Kidney glomerular epithelial cell (primary cell): ENCODE measurements at places on chromosomes 5 and 9.

DNA sequence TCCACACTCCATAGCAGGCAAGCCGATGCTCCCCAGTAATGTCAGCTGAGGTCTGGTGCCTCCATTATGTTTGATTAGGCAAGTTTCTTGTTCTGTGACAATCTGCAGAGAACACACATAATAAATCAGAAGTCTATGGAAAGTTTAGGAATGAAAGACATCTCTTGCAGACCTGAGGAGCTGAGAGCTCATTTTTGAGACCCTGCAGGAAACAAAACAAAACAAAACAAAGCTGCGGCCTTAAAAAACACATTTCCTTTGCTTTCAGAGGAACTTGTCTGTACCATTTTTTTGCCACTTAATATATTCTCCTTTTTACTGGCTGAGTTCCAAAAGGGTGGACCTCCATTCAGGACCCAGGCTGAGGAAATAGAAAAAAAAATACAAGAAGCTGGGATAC lies 481.2 kb upstream of the DMAC1 start:
- DNase-seq, result no peak

DNA sequence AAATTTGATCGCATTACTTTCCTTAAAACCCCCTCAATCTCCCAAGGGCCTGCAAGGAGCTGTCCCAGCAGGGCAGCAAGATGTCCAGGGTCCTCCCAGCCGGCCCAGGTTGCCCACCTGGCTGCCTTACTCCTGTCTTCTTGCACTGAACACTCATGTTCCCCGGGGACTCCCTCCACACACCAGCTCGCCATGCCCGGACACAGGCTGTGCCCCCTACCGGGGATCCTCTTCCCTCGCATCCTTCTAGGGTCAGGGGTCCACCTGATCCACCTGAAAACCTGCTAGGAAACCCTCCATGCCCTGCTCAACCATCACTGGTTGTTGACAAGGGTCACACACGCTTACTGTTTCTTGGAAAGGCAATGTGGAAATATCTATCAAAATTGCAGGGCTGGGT lies 172.0 kb upstream of the MSX2 start:
- no peak for DNase-seq

- DNase-seq, result no peak
Measured at GRCh38 chr9:3124001-3124400, 280.1 kb upstream of the PUM3 start.

- peak; percentile 44 for DNase-seq
Measured at GRCh38 chr5:32173267-32174010, 680 bp downstream of the GOLPH3 start.

GRCh38 chr5:61704289-61704688 lies 372.2 kb downstream of the ZSWIM6 start:
- DNase-seq, result no peak

GRCh38 chr9:89873801-89874200 lies 269.0 kb downstream of the GADD45G start:
- DNase-seq, result no peak

GRCh38 chr5:147803926-147804325 lies 21.4 kb upstream of the JAKMIP2 start:
- DNase-seq, result no peak

DNA sequence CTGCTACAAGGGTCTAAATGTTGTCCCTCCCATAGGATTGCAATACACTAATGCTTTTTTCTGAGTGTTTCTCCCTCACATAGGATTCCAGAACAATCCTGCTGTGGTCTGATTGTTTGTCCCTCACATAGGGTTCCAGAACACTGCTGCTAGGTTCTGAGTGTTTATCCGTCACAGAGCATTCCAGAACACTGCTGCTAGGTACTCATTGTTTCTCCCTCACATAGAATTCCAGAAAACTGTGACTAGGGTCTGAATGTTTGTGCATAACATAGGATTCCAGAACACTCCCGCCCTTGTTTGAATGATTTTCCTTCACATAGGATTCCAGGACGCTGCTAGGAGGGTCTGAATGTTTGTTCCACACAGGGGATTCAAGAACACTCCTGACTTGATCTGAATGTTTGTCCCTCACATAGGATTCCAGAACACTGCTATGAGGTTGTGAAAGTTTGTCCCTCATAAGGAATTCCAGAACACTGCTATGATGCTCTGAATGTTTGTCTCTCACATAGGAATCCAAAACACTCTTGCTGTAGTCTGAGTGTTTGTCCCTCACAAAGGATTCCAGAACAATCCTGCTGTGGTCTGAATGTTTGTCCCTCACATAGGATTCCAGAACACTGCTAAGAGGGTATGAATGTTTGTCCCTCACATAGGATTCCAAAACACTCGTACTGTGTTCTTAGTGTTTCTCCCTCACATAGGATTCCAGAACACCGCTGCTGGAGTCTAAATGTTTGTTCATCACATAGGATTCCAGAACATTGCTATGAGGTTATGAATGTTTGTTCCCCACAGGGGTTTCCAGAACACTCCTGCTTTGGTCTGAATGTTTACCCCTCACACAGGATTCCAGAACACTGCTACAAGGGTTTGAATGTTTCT lies 213.5 kb downstream of the FOXD4L6 start:
- no peak for DNase-seq

- no peak for DNase-seq
Measured at GRCh38 chr5:14700478-14701436, 36.2 kb downstream of the OTULIN start.

DNA sequence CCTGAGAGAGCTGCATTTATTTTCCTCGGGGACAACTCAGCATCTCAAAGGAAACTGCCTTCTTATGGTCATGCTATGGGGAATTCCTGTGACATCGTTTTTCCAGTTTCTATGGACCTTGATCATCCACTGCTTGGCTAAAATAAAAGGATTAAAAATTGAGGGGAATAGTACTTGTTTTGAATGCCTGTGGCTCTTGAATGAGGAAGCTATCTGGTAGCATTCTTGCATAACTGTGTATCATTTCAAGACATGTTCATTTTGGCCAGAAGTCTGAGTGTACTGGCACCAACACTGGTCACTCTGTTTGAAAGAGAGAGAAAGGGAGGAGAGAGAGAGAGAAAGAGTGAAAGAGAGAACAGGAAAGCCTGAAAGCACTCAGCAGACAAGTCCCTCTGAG lies 116.7 kb downstream of the DOCK2 start:
- DNase-seq, result no peak

- DNase-seq, result peak; percentile 21
Measured at GRCh38 chr5:57327561-57328367, 153.9 kb downstream of the GPBP1 start.

DNA sequence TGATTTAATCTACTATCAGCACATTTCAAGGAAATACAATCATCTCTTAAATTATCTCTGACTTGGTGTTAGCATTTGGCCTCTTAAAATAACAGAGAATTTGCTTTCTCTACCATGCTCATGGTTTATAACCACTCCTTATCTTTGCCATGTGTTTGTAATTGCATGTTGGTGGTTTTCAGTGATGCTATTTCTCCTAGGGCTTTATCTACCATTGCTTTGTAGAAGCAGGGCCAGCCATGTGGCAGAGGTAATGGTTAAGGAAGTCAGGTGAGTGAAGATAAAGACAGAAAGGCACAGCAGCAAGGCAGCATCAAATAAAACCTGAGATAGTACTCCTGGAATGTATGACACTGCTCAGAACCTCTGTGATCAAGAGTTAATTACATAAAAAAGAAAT lies 206.2 kb downstream of the FER start:
- no peak for DNase-seq

DNA sequence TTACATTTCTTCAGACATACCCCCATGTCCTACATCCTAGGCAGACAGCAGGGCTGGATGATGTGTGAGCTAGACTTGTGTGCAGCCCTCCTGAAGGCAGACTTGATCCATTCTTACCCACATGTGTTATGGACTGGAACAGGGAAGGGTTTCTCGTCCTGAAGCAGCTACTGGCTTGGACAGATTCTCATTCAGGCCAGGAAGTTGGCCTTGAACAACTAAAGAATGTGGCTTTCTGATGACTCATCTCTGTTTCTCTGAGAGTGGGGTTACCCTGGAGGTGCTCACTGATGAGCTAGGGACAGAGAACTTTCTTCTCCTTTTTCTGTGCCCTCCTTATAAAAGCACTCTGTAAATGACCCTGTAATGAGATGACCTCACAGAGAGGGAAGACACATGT lies 246.5 kb downstream of the PCSK5 start:
- DNase-seq, result peak; percentile 51

DNA sequence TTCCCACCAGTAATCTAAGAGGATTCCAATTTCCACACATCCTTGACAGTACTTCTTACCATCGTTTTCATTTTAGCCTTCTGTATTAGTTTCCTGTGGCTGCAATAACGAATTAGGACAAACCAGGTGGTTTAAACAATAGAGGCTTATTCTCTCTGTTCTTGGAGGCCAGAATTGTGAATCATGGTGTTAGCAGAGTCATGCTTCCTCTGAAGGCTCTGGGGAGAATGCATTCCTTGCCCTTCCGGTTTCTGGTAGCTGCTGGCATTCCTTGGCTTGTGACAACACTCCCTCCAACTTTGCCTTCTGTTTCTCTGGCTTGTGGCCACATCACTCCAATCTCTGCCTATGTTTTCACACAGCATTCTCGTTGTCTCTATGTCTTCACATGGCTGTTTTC lies 23.5 kb downstream of the RIGI start:
- DNase-seq, result no peak

DNA sequence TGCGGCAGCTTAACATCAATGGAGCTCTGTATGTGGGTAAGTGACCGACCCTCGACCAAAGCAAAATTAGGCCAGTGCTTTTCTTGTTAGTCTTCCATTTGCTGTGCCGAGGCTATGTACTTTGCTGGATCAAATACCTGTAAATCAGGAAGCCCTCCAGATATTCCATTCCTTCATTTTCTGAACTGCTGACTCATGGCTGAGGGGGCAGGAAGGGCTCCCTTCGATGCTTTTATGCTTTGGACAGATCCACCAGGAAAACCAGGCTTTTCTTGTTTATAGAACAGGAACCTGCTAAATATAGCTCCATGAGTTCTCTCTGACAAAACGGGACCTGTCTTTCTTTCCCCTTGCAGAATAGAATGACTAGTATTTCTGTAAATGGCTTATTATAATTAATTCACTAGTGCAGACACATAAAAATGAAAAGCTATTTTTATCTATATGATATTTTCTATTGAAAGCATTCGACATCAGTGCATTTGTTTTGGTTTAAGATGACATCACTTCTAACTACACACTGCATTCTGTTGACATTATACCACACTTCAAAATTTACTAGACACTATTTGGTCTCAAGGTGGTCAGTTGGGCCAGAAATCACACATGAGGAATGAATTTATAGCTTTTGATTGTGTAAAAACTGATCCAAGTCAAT lies 93.3 kb downstream of the LIFR start:
- DNase-seq, result peak; percentile 9

DNA sequence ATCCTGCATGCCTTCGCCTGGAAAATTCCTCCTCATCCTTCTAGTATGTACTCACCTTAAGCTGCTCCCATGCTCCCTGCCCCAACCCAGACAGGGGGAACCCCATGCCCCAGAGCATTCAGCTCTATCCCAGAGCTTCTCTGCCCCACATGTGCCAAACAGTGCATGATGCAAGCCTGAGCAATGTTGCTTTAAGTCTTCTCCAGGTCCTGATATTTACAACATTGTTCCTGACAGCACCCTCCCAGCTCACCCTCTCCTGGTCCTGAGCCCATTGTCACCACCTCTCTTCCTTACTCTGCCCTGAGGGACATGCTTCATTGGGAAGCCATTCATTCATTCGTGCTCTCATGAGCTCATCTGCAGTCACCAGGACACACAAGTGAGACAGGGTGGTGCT lies 23.4 kb upstream of the BARX1 start:
- DNase-seq, result no peak

DNA sequence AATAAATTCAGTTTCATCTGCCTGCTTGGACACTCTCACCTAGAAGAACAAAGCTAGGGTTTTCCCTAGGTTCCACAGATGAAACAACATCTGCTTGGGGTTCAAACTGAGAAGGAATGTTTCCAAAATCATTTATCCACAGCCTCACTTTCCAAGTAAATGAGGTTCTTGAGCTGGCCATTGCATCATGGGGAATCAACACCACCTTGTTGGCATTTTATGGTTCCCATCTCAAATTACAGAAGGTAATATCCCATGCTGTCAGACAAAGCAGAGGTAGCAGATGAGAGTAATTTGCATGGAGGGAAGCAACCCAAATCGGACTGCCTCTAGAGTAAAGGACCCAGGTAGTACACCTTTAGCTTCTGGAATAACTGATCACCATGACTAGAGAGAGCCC lies 10.5 kb upstream of the NR4A3 start:
- no peak for DNase-seq

DNA sequence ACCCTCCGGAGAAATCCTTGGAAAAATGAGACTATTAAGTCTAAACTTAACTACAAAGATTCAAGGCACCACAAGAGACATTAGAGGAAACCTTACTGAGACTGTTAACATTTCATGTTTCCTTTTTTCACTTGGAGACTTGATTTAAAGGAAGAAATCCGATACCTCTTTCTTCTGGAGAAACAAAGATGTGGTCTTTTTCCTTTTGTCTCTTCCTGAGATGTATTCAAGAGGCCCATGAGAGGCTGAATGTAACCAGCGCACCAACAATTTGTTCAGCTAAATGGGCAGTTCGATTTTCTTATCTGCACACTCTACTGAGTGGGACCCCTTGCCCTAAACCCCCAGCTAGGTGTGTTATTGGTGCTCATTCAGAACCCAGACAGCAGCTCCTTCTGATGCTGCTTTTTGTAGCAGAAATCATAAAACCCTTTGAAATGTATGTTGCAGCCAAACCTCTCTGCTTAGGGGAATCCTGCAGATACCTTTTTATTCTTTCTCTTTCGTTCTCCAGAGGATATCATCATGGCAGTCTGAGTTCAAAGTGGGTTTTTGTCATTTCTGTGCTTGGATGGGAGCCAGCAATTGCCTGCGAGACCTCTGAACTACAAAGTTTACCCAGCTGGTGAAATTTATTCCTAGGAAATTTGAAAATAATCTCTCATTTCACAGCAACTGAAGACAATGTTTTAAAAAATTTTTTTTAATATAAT lies 41.9 kb upstream of the ACTBL2 start:
- DNase-seq, result no peak

DNA sequence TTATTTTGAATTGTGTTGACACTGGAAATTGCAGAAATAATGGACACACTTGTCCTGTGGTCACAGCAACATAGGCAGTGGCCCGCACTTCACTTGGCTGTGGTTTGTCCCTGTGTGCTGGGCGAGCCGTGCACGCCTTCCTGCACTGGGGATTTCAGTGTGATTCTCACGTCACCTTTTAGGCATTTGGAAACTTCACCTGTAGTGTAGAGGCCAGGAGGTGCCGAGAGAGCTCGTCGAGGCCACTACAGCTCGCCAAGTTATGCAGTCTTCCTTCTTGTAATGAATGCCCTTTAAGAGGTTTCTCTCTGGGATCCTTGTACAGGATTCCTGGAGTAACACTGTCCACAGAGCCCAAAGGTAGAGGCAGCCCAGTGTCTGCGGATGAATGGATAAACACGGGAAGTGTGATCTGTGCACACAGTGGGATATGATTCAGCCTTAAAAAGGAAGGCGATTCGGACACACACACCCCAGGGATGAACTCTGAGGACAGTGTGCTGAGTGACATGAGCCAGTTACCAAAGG lies 14.7 kb downstream of the TRAF2 start:
- DNase-seq, result peak; percentile 75

DNA sequence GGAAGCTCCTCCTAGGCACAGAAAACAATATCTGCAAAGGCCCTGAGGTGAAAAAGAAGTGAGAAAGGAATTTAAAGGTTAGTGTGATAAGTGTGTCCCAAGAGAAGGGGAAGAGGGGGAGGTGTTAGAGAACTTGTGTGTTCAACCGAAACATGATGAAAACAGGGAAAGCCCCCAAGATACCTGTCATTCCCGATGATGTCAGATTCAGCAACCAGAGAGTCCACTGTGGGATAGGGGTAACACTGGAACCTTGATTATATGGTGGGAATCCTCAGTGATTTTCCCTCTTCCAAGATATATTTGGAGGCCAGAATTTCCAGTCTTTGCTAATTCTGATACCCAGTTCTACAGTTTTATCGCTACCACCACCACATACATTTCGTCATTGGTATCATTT lies 15.5 kb upstream of the BNC2 start:
- peak; percentile 14 for DNase-seq
